ENCODE measurements at places on chromosomes 2 and 18.

- DNase-seq: no peak
Measured at GRCh38 chr2:51013933-51014526, 17.9 kb downstream of the NRXN1 start.

GRCh38 chr2:60553495-60554073 lies at the start of gene BCL11A:
TSS of gene BCL11A (minus strand) at chr2:60553654. CDS start at chr2:60553270, 384 bp downstream.
- DNase-seq: peak; percentile 82

GRCh38 chr2:118774458-118775133 lies 72.9 kb downstream of the EN1 start:
- DNase-seq: peak; percentile 23

- no peak for DNase-seq
Measured at GRCh38 chr18:27581296-27581904, 396.3 kb upstream of the CHST9 start.

GRCh38 chr2:17538022-17538843 lies 2.3 kb upstream of the VSNL1 start:
- no peak for DNase-seq

DNA sequence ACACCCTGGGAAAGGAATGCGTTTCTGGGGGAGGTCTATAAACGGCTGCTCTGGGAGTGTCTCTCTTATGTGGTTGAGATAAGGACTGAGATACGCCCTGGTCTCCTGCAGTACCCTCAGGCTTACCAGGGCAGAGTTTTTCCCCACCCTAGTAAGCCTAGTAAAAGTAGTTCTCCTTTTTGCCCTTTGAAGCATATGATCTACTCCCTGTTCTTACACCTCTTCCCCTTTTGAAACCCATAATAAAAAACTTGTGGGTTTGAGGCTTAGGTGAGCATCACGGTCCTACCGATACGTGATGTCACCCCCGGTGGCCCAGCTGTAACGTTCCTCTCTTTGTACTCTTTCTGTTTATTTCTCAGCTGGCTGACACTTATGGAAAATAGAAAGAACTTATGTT lies 97.4 kb downstream of the FSIP2 start:
- DNase-seq: no peak

- no peak for DNase-seq
Measured at GRCh38 chr2:163198007-163198406, 359.4 kb upstream of the KCNH7 start.

- no peak for DNase-seq
Measured at GRCh38 chr2:155266583-155266982, 568.1 kb downstream of the KCNJ3 start.

GRCh38 chr2:218345491-218346236 lies 11.0 kb upstream of the CATIP start:
- DNase-seq: no peak

- no peak for DNase-seq
Measured at GRCh38 chr2:75870133-75870532, 159.4 kb upstream of the GCFC2 start.

GRCh38 chr18:56715121-56715520 lies 64.0 kb downstream of the WDR7 start:
- no peak for DNase-seq

DNA sequence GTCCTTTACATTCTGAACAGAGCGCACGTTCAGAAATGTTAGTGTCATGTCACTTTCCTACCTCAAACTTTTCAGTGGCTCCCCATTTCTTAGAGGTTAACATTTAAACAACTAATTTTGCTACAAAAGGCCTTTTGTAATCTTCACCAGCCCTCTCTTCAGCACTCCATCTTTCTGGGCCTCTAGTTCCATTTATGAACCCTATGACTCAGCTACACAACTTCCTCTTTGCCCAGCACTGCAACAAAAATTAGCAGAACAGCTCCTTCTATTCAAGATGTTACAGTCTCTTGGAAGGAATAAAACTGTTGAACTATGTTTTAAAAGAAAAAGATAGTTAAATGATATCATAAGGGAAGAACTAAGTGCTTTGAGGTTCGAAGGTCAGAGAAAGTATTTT lies 139.9 kb downstream of the VWC2L start:
- DNase-seq: no peak

DNA sequence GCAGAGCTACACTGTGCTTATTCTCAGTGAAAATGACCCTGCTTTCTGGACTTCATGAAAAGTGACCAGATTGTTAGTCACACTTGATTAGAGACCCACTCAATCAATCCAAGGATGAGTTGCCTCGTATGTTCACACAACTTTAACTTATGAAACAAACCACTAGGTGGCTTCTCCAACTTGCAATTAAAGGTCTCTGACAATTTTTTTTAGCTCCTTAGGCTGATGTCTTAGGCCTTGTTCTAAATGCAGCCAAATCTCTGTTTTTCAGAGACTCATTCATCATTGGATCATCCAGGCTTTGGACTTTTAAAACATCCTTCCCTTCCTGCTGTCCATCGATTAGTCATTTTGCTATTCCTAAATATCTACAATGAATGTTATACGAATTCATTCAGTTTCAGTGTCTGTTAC lies 63.4 kb downstream of the MREG start:
- no peak for DNase-seq

GRCh38 chr2:16034151-16034974 lies 94.0 kb downstream of the MYCN start:
- DNase-seq: peak; percentile 100

DNA sequence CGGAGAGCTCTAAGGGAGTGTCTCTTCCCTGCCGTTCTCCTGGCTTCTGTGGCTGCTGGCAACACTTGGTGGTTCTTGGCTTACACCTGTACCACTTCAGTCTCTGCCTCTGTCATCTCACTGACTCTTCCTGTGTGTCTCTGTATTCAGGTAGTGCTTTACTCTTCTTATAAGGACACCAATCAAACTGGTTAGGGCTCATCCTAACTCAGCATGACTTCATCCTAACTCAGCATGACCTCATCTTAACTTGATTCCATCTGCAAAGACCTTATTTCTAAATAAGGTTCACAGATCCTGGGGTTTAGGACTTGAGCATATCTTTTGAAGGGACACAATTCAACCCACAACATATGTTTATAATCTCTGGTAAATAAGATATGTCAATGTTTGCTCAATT lies 51.6 kb upstream of the DSEL start:
- no peak for DNase-seq

DNA sequence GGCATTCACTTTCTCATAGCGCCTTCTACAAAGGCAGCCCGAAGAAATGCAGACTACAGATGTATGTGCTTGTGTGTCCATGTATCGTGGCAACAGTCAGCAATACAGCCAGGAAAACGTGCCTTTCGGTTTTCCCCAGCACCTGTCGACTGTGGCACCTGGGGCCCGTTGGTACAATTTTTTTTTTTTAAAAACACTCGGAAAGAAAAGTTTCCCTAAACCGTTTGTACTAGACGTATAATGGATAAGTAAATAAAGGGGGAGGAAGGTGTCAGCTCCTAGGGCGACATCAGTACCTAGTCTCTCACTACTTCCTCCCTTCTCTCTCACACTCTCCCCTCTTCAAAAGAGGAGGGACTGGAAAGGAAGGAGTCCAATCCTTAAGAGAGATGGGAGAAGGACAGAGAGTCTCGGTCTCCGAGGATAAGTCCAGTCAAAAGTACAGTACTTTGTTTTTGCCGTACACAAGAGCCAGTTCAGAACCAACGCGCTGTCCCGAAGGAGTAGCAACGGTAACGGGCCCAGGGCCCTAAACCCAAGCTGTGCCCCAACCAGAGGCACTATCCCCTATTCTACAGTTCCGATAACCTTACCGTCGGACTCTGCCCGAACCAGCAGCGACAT lies 759 bp downstream of the PPP4R3B start:
- peak; percentile 8 for DNase-seq

Measured in BE2C (cell line).